ENCODE measurements at places on chromosomes 2 and 18. TPM values are rescaled to one million over a fixed set of nuclear protein-coding genes. Genes with fewer than 3 reads are reported as not detected.

- no peak overlapping the region for H3K27ac ChIP-seq
- no peak overlapping the region for H3K4me3 ChIP-seq
- H3K27me3 ChIP-seq: no peaks in the 10 kb centered on the region
Measured at GRCh38 chr2:3022841-3023372, 354.7 kb downstream of the EIPR1 start.

- no peak overlapping the region for H3K27ac ChIP-seq
- H3K27me3 ChIP-seq: no peaks in the 10 kb centered on the region
- H3K4me3 ChIP-seq: no peak overlapping the region
- H3K4me1 ChIP-seq: no peaks in the 10 kb centered on the region
- peak; percentile 24 for DNase-seq
Measured at GRCh38 chr2:158024288-158024898, 77.3 kb upstream of the UPP2 start.

- H3K36me3 ChIP-seq: no peaks in the 10 kb centered on the region
- no peaks in the 10 kb centered on the region for H3K27me3 ChIP-seq
- H3K27ac ChIP-seq: peak overlapping the region; percentile 86
- H3K4me3 ChIP-seq: peak overlapping the region; percentile 37
Measured at GRCh38 chr2:23617167-23617810, 232.3 kb downstream of the KLHL29 start.

DNA sequence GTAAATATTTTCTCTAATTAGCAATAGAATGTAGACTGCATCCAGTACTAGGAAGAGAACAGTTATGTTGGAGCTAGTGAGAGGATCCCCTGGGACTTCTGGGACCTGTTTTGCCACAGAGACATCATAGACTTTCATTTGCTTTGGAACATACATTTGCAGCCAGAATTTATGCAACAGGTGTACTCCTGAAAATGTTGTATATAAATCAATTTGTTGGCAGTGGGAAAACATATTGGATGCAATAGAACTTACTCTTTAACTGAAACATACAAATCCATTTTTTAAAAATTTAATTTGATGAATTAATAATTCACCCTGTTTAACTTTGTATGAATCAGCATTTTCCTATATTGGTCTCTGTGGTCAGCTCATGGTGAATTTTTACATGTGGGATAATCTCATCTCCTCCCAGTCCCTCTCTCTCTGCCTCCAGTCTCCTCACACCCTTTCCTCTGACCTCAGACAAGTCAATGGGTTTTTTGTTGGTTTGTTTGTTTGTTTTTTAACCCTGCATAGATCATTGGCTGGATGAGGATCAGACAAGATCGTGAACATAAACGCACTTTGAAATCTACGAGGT, 263.0 kb downstream of the LPIN1 start:
- peaks cover 49% of the 10 kb centered on the region for H3K4me1 ChIP-seq
- DNase-seq: no peak
- no peaks in the 10 kb centered on the region for H3K27me3 ChIP-seq
- H3K27ac ChIP-seq: no peak overlapping the region
- no peak overlapping the region for H3K4me3 ChIP-seq
- H3K36me3 ChIP-seq: no peaks in the 10 kb centered on the region

GRCh38 chr2:17475286-17475685, 43.0 kb downstream of the RAD51AP2 start:
- DNase-seq: no peak
- H3K27me3 ChIP-seq: no peaks in the 10 kb centered on the region
- H3K4me3 ChIP-seq: no peak overlapping the region
- no peaks in the 10 kb centered on the region for H3K36me3 ChIP-seq
- no peak overlapping the region for H3K27ac ChIP-seq

DNA sequence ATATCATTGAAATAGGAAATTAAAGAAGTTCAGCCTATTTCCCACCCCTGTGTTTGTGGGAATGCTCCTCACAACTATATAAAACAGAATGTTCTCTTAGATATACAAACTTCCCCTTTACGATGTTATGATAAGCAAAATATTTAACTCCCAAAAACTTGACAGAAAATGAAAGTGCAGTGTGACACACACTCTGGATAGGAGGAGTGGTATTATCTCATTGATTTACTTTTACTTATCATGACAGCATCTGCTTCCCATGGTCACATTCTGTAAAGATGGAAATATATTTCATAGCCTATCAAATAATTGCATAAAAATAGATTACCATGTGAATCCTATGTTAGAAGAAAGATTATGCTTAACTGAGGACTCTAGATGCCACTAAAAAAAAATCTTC, 96.6 kb upstream of the STK17B start:
- no peak overlapping the region for H3K4me3 ChIP-seq
- H3K36me3 ChIP-seq: no peaks in the 10 kb centered on the region
- peak overlapping the region; percentile 81 for H3K27ac ChIP-seq
- H3K4me1 ChIP-seq: peaks cover 67% of the 10 kb centered on the region
- no peak for DNase-seq
- H3K27me3 ChIP-seq: no peaks in the 10 kb centered on the region

- H3K4me1 ChIP-seq: 0 out of 2 replicates have a peak, but pooled peaks cover 3% of the 10 kb centered on the region
- no peak overlapping the region for H3K27ac ChIP-seq
- peaks cover 13% of the 10 kb centered on the region for H3K36me3 ChIP-seq
- no peak for DNase-seq
- H3K27me3 ChIP-seq: no peaks in the 10 kb centered on the region
Measured at GRCh38 chr2:171524018-171524401, 1.7 kb downstream of the CYBRD1 start.

DNA sequence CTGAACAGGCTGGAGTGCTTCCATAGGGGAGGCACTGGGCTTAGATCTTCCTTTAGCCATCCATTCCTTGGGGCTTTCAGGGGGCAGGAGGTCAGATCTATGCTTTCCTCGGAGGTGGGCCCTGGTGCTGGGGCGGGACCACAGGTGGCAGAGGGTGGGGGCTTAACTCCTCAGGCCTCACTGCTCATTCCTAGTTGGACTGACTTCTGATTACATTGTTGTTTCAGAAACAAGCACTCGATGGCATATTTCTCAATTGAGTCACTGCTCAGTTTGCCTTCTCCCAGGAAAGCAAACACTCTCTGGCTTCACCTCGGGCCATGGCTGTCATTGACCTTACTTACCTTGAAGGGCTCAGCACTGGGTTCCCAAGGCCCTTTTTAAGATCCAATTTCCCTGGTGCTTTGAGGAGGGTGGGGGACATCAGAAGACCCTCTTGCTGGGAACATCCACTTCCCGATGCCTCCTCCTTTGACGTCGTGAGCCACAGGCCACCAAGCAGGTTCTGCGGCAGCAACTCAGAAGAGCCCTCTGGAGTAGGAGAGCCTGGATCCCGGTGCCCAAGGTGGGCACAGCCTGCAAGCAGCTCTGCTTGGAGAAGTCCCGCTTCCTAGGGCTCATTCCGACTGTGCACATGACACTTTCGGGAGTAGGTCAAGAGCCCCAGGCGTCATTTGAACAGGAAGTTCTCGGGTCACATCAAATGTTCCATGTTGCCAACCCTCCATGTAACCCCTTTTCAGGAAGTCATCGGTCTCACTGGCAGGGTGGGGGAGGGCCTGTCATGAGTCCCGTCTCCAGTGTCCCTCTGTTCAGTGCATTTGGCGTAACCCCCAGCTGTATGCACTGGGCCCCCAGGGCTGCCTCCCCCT, 40.6 kb downstream of the SDC1 start:
- no peaks in the 10 kb centered on the region for H3K36me3 ChIP-seq
- H3K27me3 ChIP-seq: peaks cover under 1% of the 10 kb centered on the region
- no peak overlapping the region for H3K4me3 ChIP-seq
- DNase-seq: no peak
- H3K4me1 ChIP-seq: peaks cover 36% of the 10 kb centered on the region

DNA sequence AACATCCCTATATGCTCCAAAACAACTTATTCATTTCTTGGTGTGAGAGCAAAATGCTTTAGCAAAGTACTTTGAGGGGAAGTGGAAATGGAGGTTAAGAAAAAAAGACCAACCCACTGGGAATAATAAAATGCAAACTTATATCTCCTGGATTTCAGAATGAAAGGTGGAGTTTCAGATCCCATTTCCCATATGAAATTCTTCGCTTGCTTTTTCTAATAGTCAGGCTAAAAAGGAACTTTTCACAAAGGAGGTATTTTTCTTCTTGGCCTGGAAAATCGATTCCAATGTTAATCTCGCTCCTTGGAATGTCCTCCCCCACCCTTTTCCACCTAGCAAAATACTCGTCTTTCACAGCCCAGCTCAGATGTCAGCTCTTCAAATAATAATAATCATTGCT, 360.9 kb downstream of the LPIN1 start:
- H3K36me3 ChIP-seq: no peaks in the 10 kb centered on the region
- no peaks in the 10 kb centered on the region for H3K27me3 ChIP-seq
- peaks cover 19% of the 10 kb centered on the region for H3K4me1 ChIP-seq
- no peak for DNase-seq

GRCh38 chr2:207892716-207893402, 123.2 kb upstream of the FZD5 start:
- no peak overlapping the region for H3K4me3 ChIP-seq
- no peaks in the 10 kb centered on the region for H3K4me1 ChIP-seq
- H3K36me3 ChIP-seq: no peaks in the 10 kb centered on the region
- H3K27me3 ChIP-seq: no peaks in the 10 kb centered on the region

DNA sequence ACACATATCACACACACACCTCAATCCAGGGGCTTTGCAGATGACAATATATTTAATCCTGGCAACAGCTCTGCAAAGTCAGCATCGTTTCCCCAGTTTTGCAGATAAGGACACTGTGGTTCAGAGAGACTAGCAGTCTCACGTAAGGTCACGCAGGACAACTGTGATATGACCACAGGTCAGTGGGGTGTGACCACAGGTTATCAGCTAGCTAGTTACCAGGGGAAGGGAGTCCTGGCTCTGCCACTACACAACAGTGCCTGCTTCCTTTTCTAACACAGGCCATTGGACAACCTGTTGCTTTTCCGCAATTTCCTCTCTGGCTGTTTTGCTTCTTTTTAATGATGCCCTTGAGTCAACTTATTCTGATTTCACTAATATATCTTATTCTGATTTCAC, 33.3 kb downstream of the RBMS1 start:
- no peaks in the 10 kb centered on the region for H3K36me3 ChIP-seq
- no peak overlapping the region for H3K27ac ChIP-seq
- no peaks in the 10 kb centered on the region for H3K4me1 ChIP-seq
- H3K4me3 ChIP-seq: no peak overlapping the region

- H3K27ac ChIP-seq: no peak overlapping the region
- no peak overlapping the region for H3K4me3 ChIP-seq
- DNase-seq: no peak
- no peaks in the 10 kb centered on the region for H3K36me3 ChIP-seq
- no peaks in the 10 kb centered on the region for H3K27me3 ChIP-seq
Measured at GRCh38 chr2:189249901-189250300, 70.3 kb upstream of the COL5A2 start.

GRCh38 chr2:88563129-88563528, 64.1 kb downstream of the EIF2AK3 start:
- peaks cover 12% of the 10 kb centered on the region for H3K36me3 ChIP-seq
- no peaks in the 10 kb centered on the region for H3K27me3 ChIP-seq
- H3K27ac ChIP-seq: no peak overlapping the region
- no peak for DNase-seq

GRCh38 chr2:19871836-19872235, 29.9 kb downstream of the TTC32 start:
- H3K36me3 ChIP-seq: no peaks in the 10 kb centered on the region
- no peaks in the 10 kb centered on the region for H3K27me3 ChIP-seq
- no peak overlapping the region for H3K27ac ChIP-seq

GRCh38 chr18:47149457-47150028, 757 bp downstream of the HDHD2 start:
- DNase-seq: peak; percentile 51
- peak overlapping the region; percentile 87 for H3K27ac ChIP-seq
- H3K36me3 ChIP-seq: no peaks in the 10 kb centered on the region
- no peaks in the 10 kb centered on the region for H3K4me1 ChIP-seq

- H3K27me3 ChIP-seq: no peaks in the 10 kb centered on the region
- DNase-seq: peak; percentile 65
- H3K4me3 ChIP-seq: no peak overlapping the region
- no peaks in the 10 kb centered on the region for H3K4me1 ChIP-seq
Measured at GRCh38 chr2:204871231-204871953, 326.1 kb downstream of the PARD3B start.

DNA sequence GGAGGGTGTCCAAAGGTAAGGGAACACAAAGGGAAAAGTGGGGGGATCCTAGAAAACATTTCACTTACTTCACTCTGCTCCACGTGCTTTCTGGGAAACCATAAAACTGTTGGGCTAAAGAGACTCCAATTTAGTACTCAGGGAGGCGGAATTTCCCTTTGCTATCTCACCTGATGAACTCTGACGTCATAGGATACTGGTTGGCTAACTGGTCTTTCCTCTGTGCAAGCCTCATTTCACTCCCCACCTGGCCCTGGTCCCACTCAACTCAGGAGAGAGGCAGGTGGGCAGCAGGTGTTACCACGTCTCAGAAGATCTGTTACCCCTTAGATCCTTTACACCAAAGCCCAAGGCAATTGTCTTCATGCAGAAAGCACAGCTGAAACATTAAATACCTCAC, 51.8 kb upstream of the PMAIP1 start:
- DNase-seq: no peak
- H3K4me3 ChIP-seq: no peak overlapping the region
- H3K27me3 ChIP-seq: no peaks in the 10 kb centered on the region
- H3K4me1 ChIP-seq: no peaks in the 10 kb centered on the region

- H3K4me3 ChIP-seq: no peak overlapping the region
- no peaks in the 10 kb centered on the region for H3K36me3 ChIP-seq
- H3K27me3 ChIP-seq: no peaks in the 10 kb centered on the region
- no peak overlapping the region for H3K27ac ChIP-seq
- no peaks in the 10 kb centered on the region for H3K4me1 ChIP-seq
Measured at GRCh38 chr2:36074008-36074407, 281.6 kb upstream of the CRIM1 start.

DNA sequence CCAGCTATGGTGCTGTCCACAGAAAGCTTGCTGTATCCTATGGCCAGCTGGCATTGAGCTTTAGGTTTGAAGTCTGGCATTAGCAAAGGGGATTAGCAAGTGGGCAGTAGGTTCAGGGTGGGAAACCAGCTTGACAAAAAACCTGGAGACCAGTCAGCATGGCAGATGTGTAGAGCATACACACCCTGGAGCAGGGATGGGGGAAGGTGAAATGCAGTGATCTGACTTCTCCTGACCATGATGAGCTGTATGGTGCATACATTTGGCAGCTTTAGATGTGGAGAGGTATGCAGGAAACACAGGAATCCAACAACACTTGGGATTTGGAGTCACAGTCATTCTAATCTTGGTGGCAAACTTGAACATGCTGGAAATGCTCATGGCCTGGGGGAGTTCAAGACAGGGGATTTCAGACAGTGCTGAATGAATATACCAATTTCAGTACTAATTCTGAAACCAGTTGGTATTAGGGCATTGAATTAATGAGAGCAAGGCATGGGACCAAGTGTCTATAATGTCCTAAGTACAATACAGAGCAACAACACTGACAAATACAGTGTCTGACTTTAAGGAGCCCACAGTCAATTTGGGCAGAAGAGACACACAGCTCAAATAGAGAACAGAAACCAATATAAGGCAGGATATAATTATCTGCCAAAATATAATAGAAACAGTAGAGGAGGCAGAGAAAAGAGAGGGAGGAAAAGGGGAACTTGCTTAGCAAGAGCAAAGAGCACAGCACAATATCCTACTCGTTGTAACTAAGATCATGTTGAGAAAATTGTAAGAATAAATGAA, 11.8 kb downstream of the ARHGAP15 start:
- H3K27ac ChIP-seq: no peak overlapping the region
- no peaks in the 10 kb centered on the region for H3K36me3 ChIP-seq
- DNase-seq: no peak
- H3K4me3 ChIP-seq: no peak overlapping the region
- H3K27me3 ChIP-seq: no peaks in the 10 kb centered on the region

Gene SPDYA
- 0.83 TPM for total RNA-seq

Gene CIB4
- not detected for total RNA-seq

Gene SDC1
- 62.6 TPM for total RNA-seq

Gene C2orf80
- total RNA-seq: not detected

Gene C2orf15
- 0.25 TPM for total RNA-seq

Gene BAZ2B
- 27.4 TPM for total RNA-seq

Gene RUFY4
- not detected for total RNA-seq
